ENCODE measurements at places on chromosomes 16 and 17.

- no peak overlapping the region for H3K4me3 ChIP-seq
- no peaks in the 10 kb centered on the region for H3K27me3 ChIP-seq
- DNase-seq, result no peak
- no peak overlapping the region for H3K27ac ChIP-seq
- no peaks in the 10 kb centered on the region for H3K36me3 ChIP-seq
Observed at GRCh38 chr17:61362396-61362795, 37.2 kb upstream of the TBX2 start.

DNA sequence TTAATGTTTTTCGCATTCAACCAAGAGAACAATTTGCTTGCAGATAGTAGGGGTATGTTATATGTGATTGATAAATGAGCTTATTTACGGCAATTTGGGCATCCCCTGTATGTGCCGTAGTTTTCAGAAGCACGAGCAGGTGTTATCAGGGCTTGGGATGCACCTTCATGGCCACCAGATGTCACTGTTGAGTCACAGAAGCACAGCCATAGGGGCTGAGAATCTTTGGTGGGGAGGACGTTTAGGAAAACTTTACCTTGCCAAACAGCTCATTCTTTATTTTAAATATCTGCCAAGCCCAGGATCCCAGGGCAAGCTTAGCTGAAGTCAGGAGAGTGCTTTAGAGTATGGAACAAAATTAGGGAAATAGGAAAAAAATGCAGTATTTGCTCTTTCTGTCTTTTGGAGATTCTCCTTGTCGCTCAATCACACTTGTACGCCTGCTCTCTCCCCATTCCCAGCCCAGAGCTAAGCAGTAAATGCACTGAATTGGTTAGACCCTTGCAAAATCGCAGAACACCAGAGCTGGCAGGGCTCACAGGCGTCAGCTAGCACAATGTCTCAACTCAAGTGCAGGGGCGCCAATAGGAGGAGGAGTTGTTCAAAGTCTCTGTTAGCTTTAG is 93.6 kb upstream of the MPHOSPH6 start:
- H3K4me1 ChIP-seq, result no peaks in the 10 kb centered on the region
- DNase-seq, result no peak
- H3K27me3 ChIP-seq, result peaks cover 12% of the 10 kb centered on the region
- no peaks in the 10 kb centered on the region for H3K36me3 ChIP-seq

DNA sequence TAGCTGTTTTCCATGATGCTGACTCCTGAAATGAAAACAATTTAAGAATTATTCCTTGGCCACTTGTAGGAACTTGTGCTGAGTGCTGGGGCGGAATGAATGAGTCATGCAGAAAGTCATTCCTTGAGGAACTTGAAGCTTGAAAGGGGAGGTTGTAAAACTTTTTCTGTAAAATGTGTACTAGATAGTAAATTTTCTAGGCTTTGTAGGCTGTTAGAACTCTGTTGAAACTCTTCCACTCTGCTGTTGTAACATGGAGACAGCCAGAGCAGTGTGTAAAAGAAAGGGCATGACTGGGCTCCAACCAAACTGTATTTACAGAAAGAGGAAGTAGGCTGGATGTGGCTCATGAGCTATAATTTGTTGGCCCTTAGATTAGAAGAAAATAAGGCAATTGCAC is 46.1 kb downstream of the ABCA8 start:
- H3K27me3 ChIP-seq, result no peaks in the 10 kb centered on the region
- peaks cover 26% of the 10 kb centered on the region for H3K4me1 ChIP-seq
- H3K4me3 ChIP-seq, result no peak overlapping the region
- peak overlapping the region; percentile 91 for H3K27ac ChIP-seq

DNA sequence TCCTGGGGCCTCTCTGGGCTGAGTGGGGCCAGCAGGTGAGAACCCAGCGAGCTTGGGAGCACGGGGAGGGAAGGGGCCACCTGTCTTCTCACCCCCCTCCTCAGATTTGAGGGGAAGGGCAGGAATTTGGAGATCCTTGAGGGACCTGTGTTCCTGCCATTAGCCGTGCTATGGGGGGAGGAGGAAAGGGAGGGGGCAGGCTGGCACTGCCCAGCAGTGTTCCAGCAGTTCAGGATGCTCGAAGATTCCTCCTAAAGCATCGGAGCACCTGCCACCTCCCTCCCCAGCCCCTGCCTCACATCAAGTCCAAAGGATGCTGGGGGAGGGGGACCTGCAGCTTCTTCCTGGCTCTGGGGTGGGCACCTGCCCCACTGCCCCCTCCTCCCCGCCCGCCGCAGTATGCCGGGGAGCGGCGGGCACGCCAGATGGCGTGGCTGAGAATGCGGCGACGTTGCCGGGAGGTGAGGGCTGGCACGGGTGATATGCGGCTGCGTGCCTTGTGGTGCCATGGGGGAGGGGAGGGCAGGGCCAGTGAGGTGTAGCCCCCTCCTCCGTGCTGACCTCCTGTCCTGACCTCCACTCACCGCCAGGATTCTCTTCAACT is 4.7 kb upstream of the NEUROD2 start:
- H3K27ac ChIP-seq, result no peak overlapping the region
- H3K4me3 ChIP-seq, result no peak overlapping the region
- H3K27me3 ChIP-seq, result peaks cover 21% of the 10 kb centered on the region
- no peak for DNase-seq
- no peaks in the 10 kb centered on the region for H3K4me1 ChIP-seq

- no peak for DNase-seq
- peaks cover 90% of the 10 kb centered on the region for H3K36me3 ChIP-seq
- H3K4me3 ChIP-seq, result no peak overlapping the region
Observed at GRCh38 chr16:27529962-27530361, 19.8 kb downstream of the GTF3C1 start.
